Glutamatergic neuron (in vitro differentiated cells): ENCODE measurements at places on chromosomes 16 and 17.
A peak's percentile ranks its signal among the peaks of the same experiment; 100 is the strongest.

DNA sequence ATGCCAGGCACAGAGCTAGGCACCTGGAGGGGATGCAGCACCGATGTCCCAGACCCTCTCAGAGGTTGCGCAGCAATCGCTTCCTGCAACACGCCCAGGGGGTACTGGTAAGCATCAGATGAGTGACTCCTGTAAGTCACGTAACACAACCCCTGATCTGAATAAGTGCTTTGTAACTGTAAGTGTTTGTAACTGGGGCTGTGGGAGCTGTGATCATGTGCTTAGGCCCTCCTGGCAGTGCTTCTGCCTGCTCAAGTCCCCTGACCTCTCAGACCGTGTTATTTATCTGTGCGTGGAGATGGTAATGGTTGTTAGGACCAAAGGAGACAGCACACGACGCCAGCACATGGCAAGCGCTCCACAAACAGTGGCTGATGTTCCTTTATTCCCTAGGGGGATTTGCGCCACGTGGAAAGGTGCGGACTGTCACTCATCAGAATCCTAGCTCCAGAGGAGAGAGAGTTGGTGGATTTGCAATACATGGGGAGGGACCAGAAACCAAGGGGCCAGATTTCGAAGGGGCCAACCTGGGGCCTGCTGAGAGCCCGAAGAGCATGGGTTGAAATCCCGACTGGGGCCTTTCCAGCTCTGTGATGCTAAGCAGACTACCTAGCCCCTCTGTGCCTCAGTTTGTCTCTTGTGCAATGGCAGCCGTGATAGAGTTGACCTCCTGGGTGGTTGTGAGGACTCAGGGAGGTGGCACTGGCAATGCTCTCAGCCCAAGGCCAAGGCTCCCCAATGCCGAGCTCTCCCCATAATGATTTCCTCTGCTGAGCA is 151.8 kb downstream of the IRF8 start:
- no peaks in the 10 kb centered on the region for H3K36me3 ChIP-seq
- no peak for DNase-seq
- H3K4me1 ChIP-seq: peaks cover 21% of the 10 kb centered on the region
- H3K27me3 ChIP-seq: no peaks in the 10 kb centered on the region
- H3K4me3 ChIP-seq: no peak overlapping the region

DNA sequence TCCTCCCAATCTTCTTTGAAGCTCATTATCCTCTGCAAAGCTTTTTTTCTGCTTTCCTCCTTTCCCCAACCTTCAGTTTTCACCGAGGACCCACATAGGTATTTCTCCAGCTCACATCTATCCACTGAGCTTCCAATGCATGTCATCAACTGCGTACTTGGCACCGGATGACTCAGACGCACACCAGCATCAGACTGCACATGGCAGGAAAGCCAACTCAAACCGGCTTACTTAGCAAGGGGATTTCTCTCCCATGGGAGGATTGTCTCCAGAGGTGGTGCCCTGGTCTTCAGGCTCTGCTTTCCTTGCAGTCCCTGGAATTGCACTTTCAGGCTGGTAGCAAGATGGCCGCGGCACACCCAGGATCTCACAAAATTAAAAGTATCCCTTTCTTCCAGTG is 1.7 kb upstream of the AKTIP start:
- peaks cover 22% of the 10 kb centered on the region for H3K4me1 ChIP-seq
- H3K27me3 ChIP-seq: peaks cover 12% of the 10 kb centered on the region

- no peak for DNase-seq
- H3K27me3 ChIP-seq: no peaks in the 10 kb centered on the region
- no peak overlapping the region for H3K27ac ChIP-seq
- H3K4me1 ChIP-seq: no peaks in the 10 kb centered on the region
- no peaks in the 10 kb centered on the region for H3K36me3 ChIP-seq
- no peak overlapping the region for H3K4me3 ChIP-seq
These were observed 19.5 kb upstream of the CA10 start for GRCh38 chr17:52178012-52178411.

DNA sequence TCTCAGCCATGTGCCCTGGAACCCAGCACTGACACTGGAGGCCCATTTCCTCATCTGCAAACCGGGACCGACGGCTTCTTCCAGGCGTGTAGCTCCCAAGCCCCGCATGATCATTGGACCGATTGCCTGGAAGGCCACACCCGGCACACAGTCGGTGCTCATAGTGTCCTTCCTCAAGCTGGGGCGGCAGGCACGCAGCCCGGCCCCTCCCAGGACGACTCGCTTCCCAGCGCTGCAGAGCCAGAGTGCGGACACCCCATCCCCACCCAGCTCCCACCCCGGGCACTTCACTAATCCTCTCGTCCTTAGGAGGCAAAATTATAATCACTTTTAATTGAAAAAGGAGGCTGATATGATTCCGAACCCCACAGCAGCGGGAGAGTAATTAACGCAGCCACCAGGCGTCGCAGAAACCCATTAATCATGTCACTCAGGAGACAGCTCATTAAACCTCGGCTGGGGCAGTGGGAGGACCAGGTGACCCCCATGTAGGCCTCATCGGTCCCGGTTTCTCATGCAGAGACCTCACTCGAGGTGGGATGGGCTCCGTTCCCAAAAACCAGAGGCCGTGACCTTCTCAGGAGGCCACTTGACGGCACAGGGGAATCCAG is 33.1 kb downstream of the ZNF469 start:
- DNase-seq: no peak
- H3K4me3 ChIP-seq: no peak overlapping the region
- H3K36me3 ChIP-seq: no peaks in the 10 kb centered on the region
- H3K27ac ChIP-seq: no peak overlapping the region
- no peaks in the 10 kb centered on the region for H3K4me1 ChIP-seq

GRCh38 chr17:57032343-57032742 is 52.7 kb upstream of the AKAP1 start:
- no peaks in the 10 kb centered on the region for H3K27me3 ChIP-seq
- H3K36me3 ChIP-seq: peaks cover 13% of the 10 kb centered on the region
- no peak overlapping the region for H3K27ac ChIP-seq

- H3K4me1 ChIP-seq: peaks cover 40% of the 10 kb centered on the region
- H3K36me3 ChIP-seq: no peaks in the 10 kb centered on the region
- no peak overlapping the region for H3K27ac ChIP-seq
- DNase-seq: no peak
- peak overlapping the region; percentile 26 for H3K4me3 ChIP-seq
These were observed 18.5 kb upstream of the PHF12 start for GRCh38 chr17:28969706-28970393.

DNA sequence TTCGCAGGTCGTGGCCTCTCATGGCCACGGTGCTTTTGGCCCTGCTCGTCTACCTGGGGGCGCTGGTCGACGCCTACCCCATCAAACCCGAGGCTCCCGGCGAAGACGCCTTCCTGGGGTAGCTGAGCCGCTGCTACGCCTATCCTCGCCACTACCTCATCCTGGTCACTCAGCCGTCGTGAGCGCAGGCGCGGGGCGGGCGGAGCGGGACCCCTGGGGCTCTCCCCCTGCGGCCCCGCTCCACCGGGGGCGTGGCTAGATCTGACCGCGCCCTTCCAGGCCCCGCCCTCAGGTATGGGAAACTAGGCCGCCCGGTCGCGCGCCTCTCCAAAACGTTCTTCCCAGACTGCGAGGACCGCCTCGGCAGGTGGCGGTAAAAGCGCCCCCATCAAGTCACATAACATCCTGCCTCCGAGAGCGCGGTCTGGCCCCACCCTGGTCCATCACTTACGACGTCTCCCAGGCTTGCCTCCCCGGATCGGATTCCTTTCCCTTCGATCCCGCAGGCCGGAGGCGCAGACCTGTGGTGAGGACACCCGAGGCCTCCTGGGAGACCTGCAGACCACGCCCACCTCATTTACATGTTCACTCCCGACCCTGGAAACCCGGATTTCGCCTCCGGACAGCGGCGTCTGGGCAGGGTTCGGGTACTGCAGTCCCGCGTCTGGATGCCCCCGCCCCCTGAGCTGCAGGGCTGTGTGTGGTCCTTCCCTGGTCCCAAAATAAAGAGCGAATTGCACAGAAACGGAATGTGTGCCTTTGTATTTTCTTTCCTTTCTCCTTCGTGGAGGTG is 91.5 kb upstream of the TMEM97 start:
- peak overlapping the region; percentile 93 for H3K27ac ChIP-seq
- peak; percentile 88 for DNase-seq
- peaks cover 5% of the 10 kb centered on the region for H3K27me3 ChIP-seq
- H3K36me3 ChIP-seq: peaks cover 1% of the 10 kb centered on the region
- H3K4me3 ChIP-seq: peak overlapping the region; percentile 94
- H3K4me1 ChIP-seq: peaks cover 10% of the 10 kb centered on the region

DNA sequence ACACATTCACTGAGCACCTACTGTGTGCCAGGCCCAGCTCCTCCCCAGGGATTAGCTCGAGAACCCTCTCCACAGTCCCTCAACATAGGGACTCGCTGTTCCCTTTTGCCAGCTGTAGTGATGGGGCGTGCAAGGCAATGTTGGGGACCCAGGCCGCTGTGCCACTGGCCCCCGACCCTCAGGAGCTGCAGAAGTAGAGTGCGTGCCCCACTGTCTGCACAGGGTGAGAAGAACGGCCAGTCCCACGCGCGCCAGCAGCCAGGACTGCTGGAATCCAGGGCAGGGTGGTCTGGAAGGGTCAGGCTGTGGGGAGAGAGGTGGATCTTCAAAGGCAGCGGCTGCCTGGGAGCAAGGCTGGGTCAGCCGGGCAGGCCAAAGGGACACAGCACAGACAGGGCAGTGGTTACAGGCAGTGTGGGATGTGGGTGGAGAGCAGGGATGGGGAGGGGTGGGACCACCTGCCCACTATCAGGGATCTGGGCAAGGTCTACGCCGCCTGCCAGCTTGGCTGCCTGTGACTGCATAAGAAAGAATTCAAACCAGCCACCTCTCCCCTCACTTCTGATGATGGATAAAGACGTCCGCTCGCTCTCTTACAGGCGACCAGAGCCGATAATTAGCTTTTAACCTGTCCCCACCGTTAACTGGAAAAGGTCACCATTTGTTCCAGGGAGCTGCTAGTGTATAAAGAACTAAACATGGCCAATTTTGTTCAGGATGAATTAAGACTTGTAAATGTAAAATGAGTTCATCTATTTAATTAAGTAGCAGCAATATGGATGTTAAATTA is 86.7 kb upstream of the GSE1 start:
- peak overlapping the region; percentile 40 for H3K4me3 ChIP-seq
- H3K27ac ChIP-seq: peak overlapping the region; percentile 25
- peaks cover 52% of the 10 kb centered on the region for H3K4me1 ChIP-seq
- H3K27me3 ChIP-seq: peaks cover 11% of the 10 kb centered on the region
- H3K36me3 ChIP-seq: no peaks in the 10 kb centered on the region
